ENCODE measurements at places on chromosomes 5 and 9.

DNA sequence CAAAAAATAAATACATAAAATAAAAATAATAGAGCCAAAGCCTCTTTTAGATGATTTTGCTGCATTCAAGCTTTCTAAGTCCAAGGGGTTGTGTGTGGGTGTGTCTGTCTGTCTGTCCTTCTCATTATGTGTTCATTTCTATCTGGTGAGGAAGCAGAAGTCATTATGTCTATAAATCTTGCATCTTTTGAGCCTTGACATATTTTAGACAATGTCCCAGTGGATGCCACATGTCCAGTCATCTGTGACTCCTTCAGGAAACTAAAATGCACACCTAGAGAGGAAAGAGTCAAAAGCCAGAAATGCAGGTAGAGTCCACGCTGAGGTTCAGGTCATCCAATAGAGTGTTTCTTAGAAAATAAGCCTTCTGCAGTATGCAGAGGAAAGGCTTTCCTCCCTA is 80.9 kb downstream of the GALNT10 start:
- no peak for DNase-seq

DNA sequence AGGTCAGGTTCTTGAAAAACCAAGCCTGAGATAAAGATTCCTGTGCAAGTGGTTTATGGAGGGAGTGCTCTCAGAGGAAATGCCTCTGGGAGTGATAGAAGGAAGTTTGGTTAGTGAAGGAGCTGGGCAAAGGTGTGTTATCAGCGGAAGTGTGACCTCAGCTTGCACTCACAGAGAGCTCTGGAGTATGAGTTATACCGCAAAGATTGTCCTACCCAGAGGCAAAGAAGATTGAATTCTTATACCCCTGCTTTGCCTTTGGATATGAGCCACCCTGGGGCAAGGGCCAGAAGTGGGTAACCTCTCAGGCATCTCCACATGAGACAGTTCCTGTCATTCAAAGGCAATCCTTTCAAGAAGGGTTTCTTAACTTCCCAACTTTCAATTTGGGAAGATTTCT is 145.6 kb downstream of the MUSK start:
- no peak for DNase-seq

DNA sequence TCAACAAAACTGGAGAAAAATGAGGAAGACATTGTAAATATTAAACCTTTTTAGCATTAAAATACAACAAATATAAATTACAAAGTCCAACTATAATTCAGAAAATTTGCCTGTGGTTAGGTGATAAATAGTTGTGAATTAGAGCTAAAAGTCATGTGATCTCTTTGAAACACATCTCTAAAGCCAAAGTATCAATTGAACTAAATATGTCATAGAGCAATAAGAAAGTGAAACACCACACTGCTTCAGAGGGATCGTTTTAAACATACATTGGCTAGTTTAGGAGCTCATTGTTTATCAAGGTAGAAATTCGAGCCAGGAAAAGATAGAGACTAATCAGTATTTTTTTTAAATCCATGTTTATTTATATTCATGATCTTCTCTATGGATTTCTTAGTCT is 606.3 kb upstream of the ITGA1 start:
- no peak for DNase-seq

DNA sequence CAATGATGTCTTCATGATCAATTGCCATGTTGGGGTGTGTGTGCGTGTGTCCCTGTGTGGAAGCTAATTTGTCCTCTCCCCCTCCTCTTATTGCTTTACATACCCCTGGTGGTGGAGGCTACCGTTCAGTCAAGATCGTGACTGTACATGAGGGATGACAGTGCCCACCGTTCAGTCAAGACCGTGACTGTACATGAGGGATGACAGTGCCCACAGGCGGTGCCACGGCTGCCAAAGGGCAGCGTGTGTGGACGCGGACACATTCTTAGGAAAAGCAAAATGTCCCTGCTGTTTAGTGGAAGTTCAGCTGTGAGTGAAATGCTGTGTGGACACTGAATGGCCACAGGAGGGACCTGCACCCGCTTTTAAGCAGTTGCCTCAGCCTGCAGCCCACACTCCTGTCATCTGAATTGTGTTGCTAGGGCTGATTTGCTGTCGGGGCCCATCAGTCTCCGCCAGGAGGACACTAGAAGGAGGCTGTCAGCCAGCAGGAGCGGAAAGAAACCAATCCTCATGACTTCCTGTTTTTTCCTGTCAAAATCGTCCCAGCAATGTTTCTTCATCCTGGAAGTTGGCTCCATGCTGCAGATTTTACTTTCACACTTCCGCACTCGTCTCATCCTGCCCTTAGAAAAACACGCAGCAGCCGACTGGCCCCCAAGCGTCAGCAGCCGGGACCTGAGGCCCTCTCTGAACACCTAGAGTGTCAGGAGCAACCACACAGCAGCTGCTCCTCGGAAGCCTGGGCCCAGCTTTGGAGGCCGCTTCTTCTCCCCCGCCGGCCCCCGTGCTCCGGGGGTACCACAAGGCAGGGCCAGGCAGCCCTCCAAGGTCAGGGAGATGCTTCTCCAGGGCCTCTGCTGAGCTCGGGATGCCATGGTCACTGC is 9.1 kb downstream of the OR2V1 start:
- DNase-seq = no peak

DNA sequence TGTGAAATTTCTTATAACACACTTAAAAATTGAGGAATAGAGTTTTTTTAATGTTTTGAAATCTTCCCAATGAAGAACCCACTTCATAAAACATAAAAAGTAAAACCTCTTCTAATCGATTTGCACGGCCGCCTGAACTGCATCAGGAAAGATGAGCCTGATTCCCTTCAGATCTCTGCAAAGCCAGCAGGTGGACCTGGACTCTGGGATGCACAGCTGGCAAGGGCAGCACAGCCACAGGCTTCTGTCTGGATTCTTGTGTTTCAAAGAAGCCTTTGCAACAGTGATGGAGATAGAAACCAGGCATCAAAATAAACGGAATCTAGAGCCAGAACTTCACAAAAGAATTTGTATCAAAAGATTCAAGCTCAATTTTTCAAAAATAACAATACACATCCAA is 36.0 kb upstream of the SPATA31C2 start:
- DNase-seq = no peak

GRCh38 chr5:144582066-144582465 is 411.4 kb downstream of the KCTD16 start:
- DNase-seq = no peak

DNA sequence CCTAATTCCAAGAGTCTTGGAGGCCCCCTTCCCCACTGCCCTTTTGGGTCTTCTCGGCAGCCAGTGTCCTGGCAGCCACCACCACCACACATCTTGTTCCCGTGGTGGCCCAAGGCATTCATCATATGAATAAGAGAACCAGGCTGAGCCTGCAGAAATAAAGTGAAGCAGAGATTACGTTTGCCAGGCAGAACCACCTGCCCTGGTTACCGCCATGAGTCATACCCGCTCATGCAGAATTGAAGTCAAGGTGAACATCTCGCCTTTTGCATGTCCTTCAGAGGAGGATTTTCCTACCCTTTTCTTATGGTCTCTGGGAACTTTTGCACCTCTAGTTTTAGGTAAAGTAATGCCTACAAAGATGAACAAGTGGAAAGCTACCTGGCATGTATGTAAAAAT is 119.5 kb upstream of the LMX1B start:
- no peak for DNase-seq

- DNase-seq = no peak
Observed at GRCh38 chr5:36334315-36334714, 32.6 kb upstream of the RANBP3L start.

DNA sequence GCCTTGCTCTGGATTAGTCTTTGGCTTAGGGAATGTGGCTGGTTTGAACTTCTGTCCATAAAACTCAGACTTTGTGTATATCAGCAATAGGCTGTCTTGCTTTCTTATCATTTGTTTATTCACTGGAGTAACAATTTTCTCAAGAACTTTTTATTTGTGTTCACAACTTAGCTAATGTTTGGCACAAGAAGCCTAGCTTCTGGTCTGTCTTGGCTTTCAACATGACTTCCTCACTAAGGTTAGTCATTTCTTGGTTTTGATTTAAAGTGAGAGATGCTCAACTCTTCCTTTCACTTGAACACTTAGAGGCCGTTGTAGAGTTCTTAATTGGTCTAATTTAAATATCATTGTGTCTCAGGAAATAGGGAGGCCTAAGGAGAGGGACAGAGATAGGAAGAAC is 4.9 kb downstream of the FBXO38 start:
- no peak for DNase-seq

DNA sequence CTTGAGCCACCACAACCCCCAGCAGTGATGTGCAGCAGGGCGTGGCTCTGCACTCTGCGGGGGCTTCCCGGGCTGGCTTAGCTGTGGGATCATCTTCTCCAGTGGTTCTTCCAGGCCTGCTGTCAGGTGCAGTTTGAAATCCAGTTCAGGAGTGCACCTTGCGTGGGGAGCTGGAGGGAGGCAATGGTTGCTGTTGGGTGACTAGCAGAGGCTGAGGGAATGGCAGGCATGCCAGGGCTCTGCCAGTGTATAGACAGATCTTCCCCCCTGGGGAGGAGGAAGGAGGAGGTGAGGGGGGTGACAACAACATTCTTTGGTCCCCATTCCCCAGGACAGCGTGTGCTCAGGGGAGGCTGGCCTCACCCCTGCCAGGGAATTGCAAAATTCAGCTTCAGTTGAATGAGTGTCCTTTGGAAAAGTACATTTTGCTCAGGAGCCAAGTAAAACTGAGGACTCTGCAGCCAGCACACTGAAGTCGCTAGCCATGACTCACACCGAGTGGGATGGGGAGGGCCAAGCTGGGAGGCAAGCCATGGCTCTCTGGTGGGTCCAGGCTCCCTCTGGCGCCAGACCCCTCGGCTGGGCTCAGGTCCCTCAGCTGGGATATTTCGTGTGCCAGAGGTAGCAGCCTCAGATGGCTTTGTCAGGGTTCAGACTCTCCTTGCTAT is 35.0 kb downstream of the ERGIC1 start:
- peak; percentile 69 for DNase-seq

DNA sequence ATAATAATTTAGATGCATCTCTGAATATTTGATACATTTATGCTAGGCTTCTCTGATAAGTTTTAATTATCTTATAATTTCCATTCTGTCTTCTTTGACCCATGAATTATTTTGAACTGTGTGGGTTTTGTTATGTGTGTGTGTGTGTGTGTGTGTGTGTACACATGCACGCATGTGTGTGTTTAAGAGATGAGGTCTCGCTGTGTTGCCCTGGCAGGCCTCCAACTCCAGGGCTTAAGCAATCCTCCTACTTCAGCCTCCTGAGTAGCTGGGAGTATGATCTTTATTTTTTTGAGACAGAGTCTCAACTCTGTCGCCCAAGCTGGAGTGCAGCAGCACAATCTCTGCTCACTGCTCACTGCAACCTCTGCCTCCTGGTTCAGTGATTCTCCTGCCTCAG is 75.4 kb downstream of the NDUFAF2 start:
- no peak for DNase-seq

DNA sequence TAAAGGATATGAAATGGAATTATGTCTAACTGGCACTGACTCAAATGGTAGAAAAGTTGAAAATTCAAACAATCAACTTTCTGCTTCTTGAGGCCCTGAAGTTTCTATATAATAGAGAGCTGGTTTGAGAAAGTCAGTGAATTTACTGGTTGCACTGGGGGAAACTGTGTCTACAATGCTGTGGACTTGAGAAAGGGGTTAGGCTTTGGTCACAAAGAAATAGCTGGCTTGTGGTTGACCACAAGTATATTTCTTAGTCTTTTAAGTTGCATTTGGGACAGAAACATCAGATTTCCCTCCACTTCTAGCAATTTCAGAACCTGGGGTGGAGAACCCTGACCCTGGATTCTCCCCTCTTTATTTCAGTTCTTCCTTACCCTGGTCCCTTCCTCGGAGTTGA is 192.6 kb upstream of the ACTBL2 start:
- no peak for DNase-seq

- no peak for DNase-seq
Observed at GRCh38 chr5:174272671-174273070, 227.2 kb downstream of the NSG2 start.

GRCh38 chr9:69951411-69951810 is 92.2 kb upstream of the MAMDC2 start:
- no peak for DNase-seq

GRCh38 chr9:16139774-16140173 is 586.9 kb downstream of the CCDC171 start:
- no peak for DNase-seq

- no peak for DNase-seq
Observed at GRCh38 chr5:72597456-72597948, 90.3 kb upstream of the ZNF366 start.

GRCh38 chr5:89992201-89992600 is 417.4 kb downstream of the CETN3 start:
- DNase-seq = no peak

GRCh38 chr9:6040077-6040476 is 24.7 kb upstream of the RANBP6 start:
- DNase-seq = no peak

GRCh38 chr9:114205171-114206015 is 50.1 kb downstream of the COL27A1 start:
- DNase-seq = peak; percentile 35

GRCh38 chr5:5588386-5588785 is 165.9 kb downstream of the ICE1 start:
- no peak for DNase-seq

GRCh38 chr5:157915638-157916037 is 56.7 kb upstream of the CLINT1 start:
- peak; percentile 69 for DNase-seq

DNA sequence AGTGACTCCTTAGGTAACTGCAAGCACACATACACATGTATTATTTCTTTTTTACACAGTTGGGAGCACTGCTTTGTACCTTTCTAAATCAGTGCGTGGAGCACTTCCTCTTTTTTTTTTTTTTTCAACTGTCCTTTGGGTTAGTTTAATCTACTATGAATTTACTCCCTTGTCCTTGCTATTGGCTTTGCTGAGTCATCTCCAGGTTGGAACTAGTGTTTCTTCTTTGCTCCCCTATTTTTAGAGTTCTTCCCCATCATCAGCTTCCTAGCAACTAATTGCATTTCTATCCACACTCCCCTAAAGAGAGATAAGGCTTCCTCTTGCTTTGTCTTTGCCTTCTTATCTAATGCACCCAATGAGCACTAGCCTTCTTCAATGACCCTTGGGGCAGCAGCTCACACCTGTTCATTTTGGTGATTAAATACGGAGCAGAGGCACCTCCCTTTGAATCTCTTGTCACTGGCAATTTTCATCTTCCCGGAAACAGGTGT is 24.3 kb downstream of the S100Z start:
- no peak for DNase-seq

GRCh38 chr5:15762668-15763067 is 262.7 kb downstream of the FBXL7 start:
- no peak for DNase-seq

- DNase-seq = peak; percentile 78
Observed at GRCh38 chr5:138974227-138975063, 99.3 kb upstream of the LRRTM2 start.

GRCh38 chr5:139207297-139208000 is 9.3 kb upstream of the SIL1 start:
- no peak for DNase-seq

- no peak for DNase-seq
Observed at GRCh38 chr9:87959916-87960581, 14.3 kb downstream of the CDK20 start.
